T-helper 1 cell (primary cell): ENCODE measurements at places on chromosomes 13 and 19.

GRCh38 chr19:22144394-22144793 is 52.4 kb downstream of the ZNF676 start:
- no peak for DNase-seq

GRCh38 chr13:109771926-109772325 is 14.5 kb downstream of the IRS2 start:
- DNase-seq = no peak

GRCh38 chr19:42505066-42505465 is 23.2 kb downstream of the CEACAM1 start:
- DNase-seq = no peak

- DNase-seq = no peak
Measured at GRCh38 chr19:8045872-8046568, 6.5 kb upstream of the CCL25 start.

DNA sequence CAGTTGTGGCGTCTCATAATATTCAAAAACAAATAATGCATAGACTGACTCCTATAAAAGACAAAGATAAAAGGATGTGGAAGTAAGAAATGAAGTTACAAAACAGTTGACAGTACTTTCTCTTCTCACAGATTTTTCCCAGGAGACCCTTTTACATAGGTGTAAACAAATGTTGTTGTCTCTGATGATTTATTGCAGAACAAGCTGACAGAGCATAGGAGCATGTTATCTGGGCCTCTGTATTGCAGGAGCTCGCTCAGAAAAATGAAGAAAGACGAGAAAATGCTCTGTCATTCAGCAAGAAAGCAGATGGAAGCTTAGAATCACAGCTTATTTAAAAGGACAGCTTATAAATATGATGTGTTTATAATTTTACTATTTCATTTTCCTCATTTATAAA is 353.6 kb upstream of the GPC6 start:
- DNase-seq = no peak

- no peak for DNase-seq
Measured at GRCh38 chr13:94433055-94433961, 46.2 kb downstream of the DCT start.

DNA sequence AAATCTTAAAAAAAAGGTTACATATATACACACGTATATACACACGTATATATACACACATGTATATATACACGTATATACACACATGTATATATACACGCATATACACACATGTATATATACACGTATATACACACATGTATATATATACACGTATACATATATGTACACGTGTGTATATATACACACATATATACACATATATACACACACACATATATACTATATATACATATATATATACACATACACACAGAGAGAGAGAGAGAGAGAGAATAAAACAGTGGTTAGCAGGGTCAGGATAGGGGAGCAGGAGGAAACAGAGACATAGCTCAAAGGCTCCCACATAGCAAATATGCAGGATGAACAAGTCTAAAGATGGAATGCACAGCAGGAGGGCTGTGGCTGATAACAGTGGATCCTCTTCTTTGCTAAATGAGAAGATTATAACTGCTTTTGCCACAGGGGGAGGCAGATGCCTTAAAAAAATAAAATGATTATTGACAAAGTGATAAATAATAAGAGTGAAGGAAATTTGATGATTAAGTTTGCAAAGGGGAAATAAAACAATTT is 714.5 kb downstream of the UQCRFS1 start:
- no peak for DNase-seq

DNA sequence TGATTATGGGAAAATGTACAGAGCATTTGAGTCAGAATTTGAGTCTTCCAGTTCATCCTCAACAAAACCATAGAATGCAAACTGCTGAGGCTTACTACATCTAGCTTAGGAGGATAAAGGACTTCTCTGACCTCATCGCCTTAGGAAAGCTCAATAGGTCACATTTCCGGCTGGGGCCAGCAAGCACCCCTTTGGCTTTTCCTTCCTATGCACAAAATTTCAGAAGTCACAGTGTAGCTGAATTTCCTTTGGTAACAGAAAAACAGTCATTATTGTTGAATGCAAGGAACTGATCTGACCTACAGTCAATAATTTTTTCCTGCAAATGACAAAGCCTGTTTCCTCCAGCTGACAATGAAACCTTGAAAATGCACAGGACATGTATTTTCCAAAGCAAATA is 32.8 kb upstream of the LRCH1 start:
- DNase-seq = no peak

DNA sequence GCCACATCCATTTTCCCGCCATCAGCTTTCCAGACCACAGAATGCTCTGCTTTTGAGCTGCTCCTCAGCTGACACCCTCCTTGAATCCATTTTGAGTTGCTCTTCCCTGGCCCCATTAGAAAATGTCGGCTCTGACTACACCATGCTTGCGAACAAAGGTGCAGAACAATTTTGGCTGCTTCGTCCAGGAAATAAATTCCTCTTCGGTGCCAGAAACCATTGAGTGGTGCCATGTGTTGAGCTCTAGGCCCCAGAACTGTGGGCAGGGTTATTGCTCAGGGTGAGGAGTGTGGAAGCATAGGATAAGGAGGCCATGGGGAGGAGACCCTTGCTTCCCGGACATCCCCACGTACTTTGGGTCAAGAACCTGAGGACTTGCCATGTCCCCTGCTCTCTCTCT is 52.1 kb downstream of the NFIX start:
- no peak for DNase-seq

DNA sequence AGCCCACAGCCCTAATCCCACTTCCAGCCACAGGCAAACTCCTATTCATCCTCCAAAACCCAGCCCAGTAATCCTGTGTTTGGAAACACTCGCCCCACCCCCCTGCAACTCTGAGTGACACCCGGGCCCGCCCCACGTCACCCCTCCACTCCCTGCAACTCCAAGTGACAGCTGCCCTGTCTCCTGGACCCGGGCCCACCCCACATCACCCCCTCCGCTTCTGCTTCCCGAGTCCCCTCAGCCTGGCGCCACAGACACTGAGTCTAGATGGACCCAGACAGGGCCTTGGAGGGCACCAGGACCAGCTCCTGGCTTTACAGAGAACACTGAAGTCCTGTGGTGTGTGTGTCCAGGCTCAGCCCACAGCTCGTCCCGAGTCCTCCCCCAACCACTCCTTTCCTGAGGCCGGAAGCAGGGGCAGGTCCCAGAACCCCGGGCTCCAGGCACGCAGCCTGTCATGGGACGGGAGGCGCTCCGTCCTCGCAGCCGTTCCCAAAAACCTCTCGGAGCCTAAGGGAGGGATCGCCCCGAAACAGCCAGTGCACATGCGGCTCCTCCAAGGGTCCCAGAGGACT is 7.7 kb downstream of the REXO1 start:
- DNase-seq = no peak
